Stimulated activated CD4-positive, alpha-beta T cell treated with anti-CD3 and anti-CD28 coated beads, TNF-alpha, amount 100 ng/mL, for 1 hour (primary cell): ENCODE measurements at places on chromosomes 4 and X.

DNA sequence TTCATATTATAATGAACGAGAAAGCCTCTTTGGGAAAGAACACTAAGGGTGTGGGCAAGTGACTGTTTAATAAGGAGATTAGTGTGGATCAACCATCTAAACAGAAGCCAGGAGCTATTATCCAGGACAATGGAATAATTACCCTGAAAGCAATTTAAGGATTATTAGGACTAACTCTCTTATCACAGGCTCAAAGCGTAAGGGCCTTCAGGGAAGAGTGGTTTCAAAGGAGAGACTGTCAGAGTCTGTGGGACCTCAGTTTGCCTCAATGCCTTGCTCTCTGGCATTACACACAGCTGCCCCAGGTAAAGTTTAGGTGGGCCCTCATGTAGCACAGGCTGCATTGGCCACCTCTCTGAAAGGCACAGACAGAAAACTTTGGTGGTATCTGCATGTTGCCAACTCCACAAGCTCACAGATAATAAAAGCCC, 717.2 kb upstream of the ADGRL3 start:
- DNase-seq, result no peak

- DNase-seq, result no peak
These were observed 770.3 kb downstream of the NLGN4X start for GRCh38 chrX:5458300-5458842.

DNA sequence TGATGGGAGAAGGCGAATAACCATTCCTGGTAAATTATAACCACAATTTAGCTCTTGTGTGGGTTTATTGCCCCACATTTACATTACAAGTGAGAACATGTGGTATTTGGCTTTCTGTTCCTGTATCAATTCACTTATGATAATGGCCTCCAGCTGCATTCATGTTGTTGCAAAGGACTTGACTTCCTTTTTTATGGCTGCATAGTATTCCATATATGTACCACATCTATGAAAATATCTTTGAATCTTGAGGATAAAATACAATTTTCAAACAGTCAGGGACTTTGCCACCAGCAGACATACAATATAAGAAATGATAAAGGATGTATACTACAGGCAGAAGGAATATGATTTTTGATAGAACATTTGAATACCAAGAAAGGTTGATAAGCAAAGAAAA, 27.3 kb downstream of the RAP2C start:
- DNase-seq, result no peak

- no peak for DNase-seq
These were observed 14.6 kb downstream of the HMX1 start for GRCh38 chr4:8856835-8857621.

GRCh38 chr4:139300431-139301112, 733 bp upstream of the NAA15 start:
- no peak for DNase-seq
